Suprapubic skin (tissue), 4 donors: ENCODE measurements at places on chromosomes 4 and X. TPM values are rescaled to one million over a fixed set of nuclear protein-coding genes. Genes with fewer than 3 reads are reported as not detected.

DNA sequence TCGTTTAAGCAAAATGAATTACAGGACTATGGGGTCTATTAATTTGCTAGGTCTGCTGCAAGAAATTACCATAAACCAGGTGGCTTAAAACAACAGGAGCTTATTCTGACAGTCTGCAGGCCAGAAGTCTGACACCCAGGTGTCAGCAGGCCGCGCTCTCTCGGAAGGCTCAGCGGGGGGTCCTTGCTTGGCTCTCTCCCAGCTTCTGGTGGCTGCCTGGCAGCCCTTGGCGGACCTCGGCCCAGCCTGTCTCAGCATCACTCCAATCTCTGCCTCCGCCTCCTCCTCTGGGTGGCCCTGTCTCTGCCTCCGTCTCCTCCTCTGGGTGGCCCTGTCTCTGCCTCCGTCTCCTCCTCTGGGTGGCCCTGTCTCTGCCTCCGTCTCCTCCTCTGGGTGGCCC is 580.5 kb upstream of the FAT1 start:
- H3K27me3 ChIP-seq, result no peaks in the 10 kb centered on the region
- H3K4me1 ChIP-seq, result no peaks in the 10 kb centered on the region
- no peak overlapping the region for H3K4me3 ChIP-seq
- DNase-seq, result no peak

DCX gene
- not detected for total RNA-seq

DNA sequence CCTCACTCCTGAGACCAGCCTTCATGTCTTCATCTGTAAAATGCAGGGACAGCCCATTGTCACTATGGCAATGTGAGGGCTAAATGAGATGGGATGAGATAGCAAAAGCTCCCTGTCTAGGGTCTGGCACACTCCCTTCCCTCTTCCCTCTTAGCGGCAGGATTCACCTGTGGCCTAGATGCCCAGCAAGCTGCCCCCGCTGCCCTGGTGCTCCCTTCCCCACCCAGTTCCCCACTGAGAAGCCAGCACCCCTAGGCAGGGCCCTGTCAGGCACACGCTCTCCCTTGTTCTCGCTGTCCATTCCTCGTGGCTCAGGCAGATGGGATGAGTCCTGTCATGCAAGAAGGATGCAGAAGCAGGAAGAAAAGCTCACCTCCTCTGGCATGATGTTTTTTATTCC is 49.2 kb upstream of the PJA1 start:
- no peaks in the 10 kb centered on the region for H3K4me1 ChIP-seq
- H3K36me3 ChIP-seq, result no peaks in the 10 kb centered on the region
- no peak overlapping the region for H3K27ac ChIP-seq
- DNase-seq, result no peak
- H3K27me3 ChIP-seq, result no peaks in the 10 kb centered on the region

MMRN1 gene
- 9.6 TPM for total RNA-seq

FRMPD4 gene
- 0.13 TPM for total RNA-seq
